Daoy (cell line): ENCODE measurements at places on chromosomes 16 and 17. TPM values are rescaled to one million over a fixed set of nuclear protein-coding genes. Genes with fewer than 3 reads are reported as not detected.

- peak; percentile 42 for DNase-seq
Measured at GRCh38 chr17:44830359-44831288, 537 bp upstream of the GJC1 start.

DNA sequence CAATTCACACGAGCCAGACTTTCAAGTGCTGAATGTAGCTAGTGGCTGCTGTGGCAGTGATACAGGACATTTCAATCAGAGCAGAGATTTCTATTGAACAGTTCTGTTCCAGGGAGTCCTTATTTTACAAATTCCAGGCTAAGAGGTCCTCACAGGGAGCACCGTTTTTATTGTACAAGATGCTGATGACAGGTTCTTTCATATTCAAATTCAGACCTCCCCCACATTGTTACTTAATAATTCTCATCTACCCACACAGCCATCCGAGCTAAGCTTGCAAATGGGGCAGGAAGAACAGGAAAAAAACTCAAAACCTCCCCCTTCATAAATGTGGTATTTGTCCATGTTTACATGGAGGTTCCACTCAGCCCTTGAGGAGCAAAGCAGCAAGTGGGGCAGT is 9.8 kb downstream of the GABARAPL2 start:
- DNase-seq = no peak

- DNase-seq = peak; percentile 39
Measured at GRCh38 chr17:67221062-67221998, 23.7 kb downstream of the HELZ start.

DNA sequence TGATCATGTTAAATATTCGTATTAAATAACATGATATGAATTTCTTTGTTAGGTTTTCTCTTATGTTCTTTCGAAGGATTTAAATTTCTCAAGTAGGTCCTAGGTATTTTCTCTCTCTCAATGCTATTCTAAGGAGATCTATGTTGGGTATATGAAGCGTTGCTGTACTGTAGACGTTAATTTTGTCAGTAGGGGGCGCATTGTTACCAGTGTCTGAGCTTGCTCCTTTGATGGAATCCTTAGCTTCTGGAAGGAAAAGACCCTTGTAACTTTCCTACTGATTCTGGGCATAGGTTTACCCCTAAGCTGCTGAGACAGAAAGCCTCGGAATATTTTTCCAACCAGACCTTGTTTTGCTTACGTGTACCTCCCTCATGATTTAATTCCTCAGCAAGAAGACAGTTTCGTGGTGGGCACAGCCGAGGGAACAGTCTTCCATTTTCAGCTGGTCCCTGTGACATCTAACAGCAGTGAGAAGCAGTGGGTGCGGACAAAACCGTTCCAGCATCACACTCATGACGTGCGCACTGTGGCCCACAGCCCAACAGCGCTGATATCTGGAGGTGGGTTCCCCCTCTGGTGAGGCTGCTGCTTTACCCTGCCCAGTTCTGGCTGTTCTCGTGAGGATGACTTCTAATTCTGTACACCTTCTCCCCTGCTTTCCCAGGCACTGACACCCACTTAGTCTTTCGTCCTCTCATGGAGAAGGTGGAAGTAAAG is 17.9 kb downstream of the UTP4 start:
- peak; percentile 44 for DNase-seq

- DNase-seq = peak; percentile 54
Measured at GRCh38 chr17:38742411-38743308, 5.5 kb downstream of the PCGF2 start.

DNA sequence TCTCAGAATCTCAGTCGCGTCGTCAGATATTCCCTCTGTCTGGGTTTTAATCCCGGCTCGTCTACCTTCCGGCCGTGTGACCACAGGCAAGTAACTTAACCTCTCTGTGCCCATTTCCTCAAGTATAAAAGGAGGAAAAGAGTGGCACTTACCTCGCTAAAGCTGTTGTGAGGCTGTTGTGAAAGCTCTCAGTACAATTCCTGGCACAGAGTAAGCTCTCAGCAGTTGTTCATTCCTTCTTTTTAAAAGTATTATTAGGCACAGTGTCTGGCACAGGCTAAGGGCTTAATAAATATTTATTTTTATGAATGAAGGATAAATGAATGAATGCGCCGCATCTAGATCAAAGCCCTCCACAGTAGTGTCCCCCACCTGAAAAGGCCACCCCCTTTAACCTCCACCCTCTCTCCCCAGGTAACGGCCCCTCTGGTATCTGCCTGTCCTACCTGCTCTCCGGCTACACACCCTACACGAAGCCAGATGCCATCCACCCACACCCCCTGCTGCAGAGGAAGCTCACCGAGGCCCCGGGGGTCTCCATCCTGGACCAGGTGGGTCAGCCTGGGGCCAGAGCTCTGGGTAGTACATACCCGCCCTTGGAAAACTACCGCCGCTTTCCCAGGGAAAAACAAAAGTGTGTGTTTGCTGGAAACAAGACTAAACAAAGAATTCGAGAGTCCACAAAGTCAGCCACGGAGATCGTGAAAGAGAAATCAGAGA is 6.0 kb downstream of the OSGIN1 start:
- no peak for DNase-seq

Gene KRTAP4-4
- not detected in 2 replicates for total RNA-seq

DNA sequence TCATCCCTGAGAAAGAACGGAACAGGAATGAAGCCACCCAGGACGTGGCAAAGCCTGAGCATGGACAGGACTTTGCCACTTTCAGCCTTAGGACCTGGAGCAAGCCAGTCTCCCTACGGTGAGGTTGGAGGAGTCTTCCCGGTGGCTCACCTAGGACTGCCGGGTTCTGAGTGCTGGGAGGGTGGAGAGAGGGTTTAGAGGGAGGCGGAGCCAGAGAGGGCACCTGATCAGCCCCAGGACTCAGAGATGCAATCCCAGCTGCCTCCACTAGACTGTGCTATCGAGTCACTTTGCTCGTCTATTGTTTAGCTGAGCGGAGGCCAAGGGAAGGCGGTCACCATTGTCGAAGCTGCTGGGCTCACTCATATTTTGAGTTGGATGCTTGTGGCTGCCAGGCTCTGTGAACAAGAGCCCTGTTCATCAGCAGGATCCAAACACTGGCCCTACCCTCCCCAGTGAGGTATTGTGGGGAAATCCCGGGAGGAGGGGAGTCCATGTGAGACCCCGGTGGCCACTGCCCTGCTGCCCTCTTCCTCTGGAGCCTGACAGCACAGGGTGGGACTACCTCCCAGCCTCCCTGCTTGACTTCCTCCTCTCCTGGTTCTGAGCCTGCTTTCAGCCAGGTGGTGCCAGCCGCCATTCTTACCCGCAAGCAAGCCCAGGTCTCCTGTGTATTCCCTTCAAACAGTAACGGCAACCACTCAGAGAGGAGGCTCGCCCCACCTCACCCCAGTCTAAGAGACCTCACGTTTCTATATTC is 7.0 kb downstream of the KRT14 start:
- DNase-seq = peak; percentile 92

Gene DHRS7C
- total RNA-seq = not detected in 2 replicates

Gene HP
- total RNA-seq = not detected in 2 replicates

Gene PIK3R6
- total RNA-seq = not detected in 2 replicates

GRCh38 chr17:17509601-17510425 is 13.6 kb upstream of the RASD1 start:
- no peak for DNase-seq

Gene EPN2
- total RNA-seq = 16.3 and 37.3 TPM in 2 replicates

Gene SLFN12L
- total RNA-seq = 0.91 and 1.1 TPM in 2 replicates

- no peak for DNase-seq
Measured at GRCh38 chr17:64059756-64060155, 39.3 kb upstream of the ICAM2 start.
